Colonic mucosa (tissue), 4 donors: ENCODE measurements at places on chromosomes 2 and 18.

GRCh38 chr2:8487461-8487932 is 194.4 kb upstream of the ID2 start:
- H3K4me3 ChIP-seq = no peak overlapping the region
- H3K27ac ChIP-seq = no peak overlapping the region
- no peak for DNase-seq
- H3K27me3 ChIP-seq = no peaks in the 10 kb centered on the region

GRCh38 chr2:46230677-46231425 is 66.4 kb upstream of the EPAS1 start:
- H3K4me1 ChIP-seq = no peaks in the 10 kb centered on the region
- no peak overlapping the region for H3K27ac ChIP-seq
- no peak for DNase-seq
- H3K4me3 ChIP-seq = no peak overlapping the region
- H3K36me3 ChIP-seq = no peaks in the 10 kb centered on the region
- no peaks in the 10 kb centered on the region for H3K27me3 ChIP-seq

- no peak overlapping the region for H3K4me3 ChIP-seq
- no peaks in the 10 kb centered on the region for H3K4me1 ChIP-seq
- H3K27me3 ChIP-seq = no peaks in the 10 kb centered on the region
- no peak for DNase-seq
Measured at GRCh38 chr2:68994864-68995263, 18.1 kb upstream of the ANTXR1 start.

DNA sequence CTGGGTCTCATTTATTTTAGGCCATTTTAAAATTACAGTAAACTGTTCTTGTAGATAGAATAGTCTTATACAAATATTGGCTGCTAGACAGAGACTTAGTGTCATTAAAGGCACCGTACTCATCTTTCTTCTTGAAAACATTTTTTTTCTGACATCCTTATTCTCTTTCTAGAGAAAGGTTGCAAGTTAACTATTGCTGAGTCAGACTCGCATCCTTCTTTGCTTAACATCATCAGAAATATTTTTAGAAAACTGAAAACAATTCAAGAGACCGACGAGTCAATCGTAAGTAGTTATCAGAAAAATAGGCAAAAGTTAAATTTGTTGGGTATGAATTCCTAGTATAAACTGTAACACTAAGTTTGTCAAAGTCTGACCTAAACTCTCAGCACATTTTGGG is 72.2 kb downstream of the HNMT start:
- no peak overlapping the region for H3K27ac ChIP-seq
- no peak for DNase-seq
- no peaks in the 10 kb centered on the region for H3K27me3 ChIP-seq
- no peaks in the 10 kb centered on the region for H3K36me3 ChIP-seq
- no peaks in the 10 kb centered on the region for H3K4me1 ChIP-seq

DNA sequence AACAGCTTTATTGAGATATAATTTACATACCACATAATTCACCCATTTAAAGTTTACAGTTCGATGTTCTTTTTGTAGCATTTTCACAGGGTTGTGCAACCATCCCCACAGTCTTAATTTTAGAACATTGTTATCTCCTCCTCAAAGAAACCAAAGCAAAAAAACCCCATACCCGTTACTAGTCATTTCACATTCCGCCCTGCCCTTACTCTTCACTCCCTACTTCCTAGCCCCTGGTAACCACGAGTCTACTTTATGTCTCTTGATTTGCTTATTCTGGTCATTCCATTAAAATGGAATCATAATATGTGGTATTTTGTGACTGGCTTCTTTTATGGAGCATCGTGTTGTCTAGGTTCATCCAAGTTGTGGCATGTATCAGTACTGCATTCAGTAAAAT is 137.7 kb downstream of the TANC1 start:
- no peak for DNase-seq
- H3K27ac ChIP-seq = no peak overlapping the region
- H3K4me3 ChIP-seq = no peak overlapping the region
- no peaks in the 10 kb centered on the region for H3K27me3 ChIP-seq
- no peaks in the 10 kb centered on the region for H3K4me1 ChIP-seq

- no peaks in the 10 kb centered on the region for H3K27me3 ChIP-seq
- no peaks in the 10 kb centered on the region for H3K36me3 ChIP-seq
- H3K4me3 ChIP-seq = no peak overlapping the region
Measured at GRCh38 chr2:71534826-71535225, 81.5 kb downstream of the DYSF start.

DNA sequence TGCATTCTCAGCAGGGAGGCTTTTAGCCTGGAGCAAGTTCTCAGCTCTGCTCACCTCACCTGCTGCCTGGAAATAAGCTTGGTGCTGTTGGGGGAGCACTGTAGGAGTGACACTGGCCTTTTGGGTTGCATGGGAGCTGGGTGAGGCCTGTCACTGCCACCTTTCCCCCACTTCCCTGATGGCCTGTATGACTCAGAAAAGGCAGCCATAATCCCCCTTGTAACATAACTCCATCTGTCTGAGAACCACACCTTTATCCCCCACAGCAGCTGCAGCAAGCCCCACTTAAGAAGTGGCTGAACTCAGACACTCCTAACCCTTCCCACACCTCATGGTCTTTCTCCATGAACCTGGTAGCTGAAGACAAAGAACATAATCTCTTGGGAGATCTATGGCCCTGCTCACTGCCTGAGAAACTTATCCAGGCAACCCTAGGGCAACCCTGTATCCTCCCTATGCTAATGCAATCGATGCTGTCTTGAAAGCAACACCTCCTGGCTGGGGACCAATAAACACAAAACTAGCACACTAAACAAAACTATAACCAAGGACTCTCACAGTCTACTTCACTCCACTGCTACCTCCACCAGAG is 258.9 kb upstream of the OSR1 start:
- no peak overlapping the region for H3K27ac ChIP-seq
- no peaks in the 10 kb centered on the region for H3K27me3 ChIP-seq
- no peak overlapping the region for H3K4me3 ChIP-seq
- no peaks in the 10 kb centered on the region for H3K36me3 ChIP-seq
- no peaks in the 10 kb centered on the region for H3K4me1 ChIP-seq

DNA sequence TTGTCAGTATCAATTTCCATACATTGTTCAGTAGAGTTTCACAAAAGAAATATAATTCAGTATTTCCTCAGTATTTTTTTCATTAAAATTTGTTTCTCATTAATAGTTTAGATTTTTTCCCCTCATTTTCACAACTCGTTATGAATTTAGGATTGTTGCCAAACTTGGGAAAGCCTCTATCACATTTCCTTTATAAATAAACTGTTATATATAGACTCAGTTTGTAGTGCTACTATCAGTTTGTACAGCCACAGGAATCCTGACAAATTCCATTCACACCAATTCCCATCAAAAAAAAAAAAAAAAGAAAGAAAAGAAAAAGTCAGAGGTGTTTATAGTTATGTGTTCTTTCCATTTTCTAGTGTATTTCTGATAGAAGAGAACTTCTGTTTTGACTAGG is 123.3 kb upstream of the DCC start:
- H3K27ac ChIP-seq = no peak overlapping the region
- H3K4me1 ChIP-seq = no peaks in the 10 kb centered on the region
- H3K36me3 ChIP-seq = no peaks in the 10 kb centered on the region
- no peak for DNase-seq

DNA sequence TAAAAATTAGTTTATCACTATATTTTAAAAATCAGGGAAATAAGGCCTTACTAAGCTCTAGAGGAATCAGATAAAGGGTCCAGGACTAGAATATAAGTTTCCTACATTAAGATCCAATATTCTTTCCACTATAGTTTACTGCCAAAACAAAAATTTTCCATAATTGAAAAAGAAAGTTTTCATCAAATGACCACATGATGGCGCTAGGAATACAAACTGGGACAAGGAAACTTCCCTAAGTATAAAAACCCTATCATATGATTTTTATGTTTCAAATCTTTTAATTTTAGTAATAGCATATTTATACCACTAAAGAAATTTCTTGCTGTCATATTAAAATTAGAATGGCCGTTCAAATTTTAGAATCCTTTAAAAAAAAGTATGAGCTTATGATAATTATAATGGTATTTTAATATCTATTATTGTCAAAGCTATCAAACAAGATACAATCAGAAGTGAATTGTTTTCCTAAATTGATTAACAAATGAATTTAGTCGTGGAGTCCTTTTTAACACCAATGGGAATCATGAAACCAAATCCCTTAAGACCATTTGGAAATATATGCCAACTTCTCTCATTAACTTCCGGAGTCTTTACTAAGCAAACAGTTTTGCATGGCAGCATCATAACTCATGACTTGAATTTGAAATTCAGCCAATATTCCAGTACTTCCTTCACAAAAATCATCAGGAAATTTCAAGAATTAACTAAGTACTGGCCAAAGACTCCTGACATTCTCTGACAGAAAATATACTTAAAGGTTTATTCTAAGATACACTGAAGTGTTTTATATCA is 70.3 kb downstream of the SCN1A start:
- DNase-seq = no peak
- no peaks in the 10 kb centered on the region for H3K36me3 ChIP-seq
- no peak overlapping the region for H3K27ac ChIP-seq
- H3K4me1 ChIP-seq = no peaks in the 10 kb centered on the region
- H3K27me3 ChIP-seq = no peaks in the 10 kb centered on the region
- H3K4me3 ChIP-seq = no peak overlapping the region

GRCh38 chr2:183998797-183999190 is 599.5 kb upstream of the ZNF804A start:
- H3K27ac ChIP-seq = peak overlapping the region; percentile 39
- no peaks in the 10 kb centered on the region for H3K27me3 ChIP-seq
- H3K36me3 ChIP-seq = no peaks in the 10 kb centered on the region
- no peaks in the 10 kb centered on the region for H3K4me1 ChIP-seq
- DNase-seq = no peak

DNA sequence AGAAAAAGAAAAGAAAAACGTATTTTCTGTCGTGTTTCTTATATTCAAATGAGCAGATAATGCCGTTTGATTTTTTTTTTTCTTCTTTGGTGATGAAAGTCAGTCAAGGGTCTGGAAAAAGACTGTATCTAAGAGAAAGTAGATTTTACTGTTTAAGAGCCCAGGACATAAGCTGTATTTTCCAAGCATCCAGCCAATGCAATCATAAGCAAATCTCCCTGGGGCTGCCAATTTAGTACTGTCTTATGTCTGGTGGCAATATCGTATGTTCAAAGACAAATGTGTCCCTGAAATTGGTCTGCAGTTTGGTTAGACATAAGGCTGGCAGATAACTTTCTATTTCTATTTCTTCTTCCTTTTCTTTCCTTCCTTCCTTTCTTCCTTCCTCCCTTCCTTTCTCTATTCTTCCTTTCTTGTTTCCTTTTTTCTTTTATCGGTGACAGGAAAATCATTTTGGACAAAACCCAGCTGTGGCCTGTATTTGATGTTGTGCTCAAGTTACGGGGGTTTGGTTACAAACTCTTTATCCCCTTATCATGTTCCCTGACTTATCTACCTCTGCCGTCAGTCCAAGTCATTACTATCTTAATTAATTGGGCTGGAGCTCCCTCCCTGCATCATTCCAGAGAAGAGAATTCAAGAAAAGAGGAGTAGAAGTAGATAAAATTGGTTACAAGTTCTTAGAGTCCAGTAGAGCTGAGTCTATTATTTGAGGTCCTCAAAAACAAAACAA is 683.4 kb upstream of the FSHR start:
- no peaks in the 10 kb centered on the region for H3K4me1 ChIP-seq
- H3K36me3 ChIP-seq = no peaks in the 10 kb centered on the region
- no peaks in the 10 kb centered on the region for H3K27me3 ChIP-seq
- no peak overlapping the region for H3K27ac ChIP-seq
